ENCODE measurements at places on chromosomes 12 and 14.
A peak's percentile ranks its signal among the peaks of the same experiment; 100 is the strongest.

- no peak for DNase-seq
Measured at GRCh38 chr12:24864796-24865125, 84.1 kb downstream of the BCAT1 start.

- DNase-seq: no peak
Measured at GRCh38 chr12:54407183-54407905, 11.7 kb downstream of the ITGA5 start.

DNA sequence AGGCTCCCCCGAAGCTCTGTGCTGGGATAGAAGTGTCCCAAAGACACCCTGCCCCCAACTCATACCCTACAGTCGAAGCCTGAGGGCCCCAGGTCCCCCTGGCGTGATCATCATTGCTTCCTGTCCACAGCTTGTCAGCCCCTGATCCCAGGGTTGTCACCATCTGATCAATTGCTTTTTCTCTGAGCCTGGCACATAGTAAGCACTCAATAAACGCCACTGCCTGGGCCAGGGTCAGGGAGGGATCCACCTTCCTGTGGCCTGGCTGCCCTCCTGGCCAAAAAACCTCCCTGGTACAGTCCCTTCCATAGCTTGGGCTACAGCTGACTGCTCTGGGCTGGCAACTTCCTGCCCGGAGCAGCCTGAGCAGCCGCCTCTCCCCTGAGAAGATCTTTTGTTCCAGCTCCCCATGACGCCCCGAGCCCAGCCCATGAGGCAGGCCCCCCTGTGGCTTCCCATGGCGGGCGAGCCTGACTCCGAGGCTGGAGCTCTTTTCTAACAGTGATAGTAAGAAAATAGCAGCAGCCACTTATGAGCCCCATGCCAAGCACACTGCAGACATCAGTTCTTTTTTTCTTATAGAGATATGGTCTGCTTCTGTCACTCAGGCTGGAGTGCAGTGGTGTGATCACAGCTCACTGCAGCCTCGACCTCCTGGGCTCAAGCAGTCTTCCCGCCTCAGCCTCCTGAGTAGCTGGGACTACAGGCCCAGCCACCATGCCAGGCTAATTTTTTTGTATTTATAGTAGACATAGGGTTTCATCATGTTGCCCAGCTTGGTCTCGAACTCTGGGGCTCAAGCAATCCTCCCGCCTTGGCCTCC lies 6.5 kb downstream of the SH2B3 start:
- no peak for DNase-seq

- DNase-seq: peak; percentile 40
Measured at GRCh38 chr14:59098377-59098776, 90.1 kb upstream of the DAAM1 start.

- DNase-seq: no peak
Measured at GRCh38 chr12:66756631-66757030, 77.8 kb upstream of the GRIP1 start.

- DNase-seq: no peak
Measured at GRCh38 chr14:70622111-70622712, 19.5 kb upstream of the TTC9 start.

GRCh38 chr14:37230551-37231194 lies 32.9 kb downstream of the MIPOL1 start:
- no peak for DNase-seq

- DNase-seq: no peak
Measured at GRCh38 chr12:15355766-15356165, 33.5 kb downstream of the PTPRO start.

- no peak for DNase-seq
Measured at GRCh38 chr14:29166507-29166906, 399.9 kb downstream of the FOXG1 start.

GRCh38 chr12:68324531-68324930 lies 7.6 kb downstream of the MDM1 start:
- DNase-seq: no peak

GRCh38 chr12:41552588-41552987 lies 364.5 kb downstream of the PDZRN4 start:
- DNase-seq: no peak

- DNase-seq: no peak
Measured at GRCh38 chr14:84819528-84819927, 710.4 kb upstream of the FLRT2 start.

GRCh38 chr14:90560991-90561390 lies 164.2 kb downstream of the CALM1 start:
- DNase-seq: no peak
